ENCODE measurements at places on chromosomes 16 and 17.

- no peak for DNase-seq
Observed at GRCh38 chr17:12637745-12638651, 27.7 kb upstream of the MYOCD start.

DNA sequence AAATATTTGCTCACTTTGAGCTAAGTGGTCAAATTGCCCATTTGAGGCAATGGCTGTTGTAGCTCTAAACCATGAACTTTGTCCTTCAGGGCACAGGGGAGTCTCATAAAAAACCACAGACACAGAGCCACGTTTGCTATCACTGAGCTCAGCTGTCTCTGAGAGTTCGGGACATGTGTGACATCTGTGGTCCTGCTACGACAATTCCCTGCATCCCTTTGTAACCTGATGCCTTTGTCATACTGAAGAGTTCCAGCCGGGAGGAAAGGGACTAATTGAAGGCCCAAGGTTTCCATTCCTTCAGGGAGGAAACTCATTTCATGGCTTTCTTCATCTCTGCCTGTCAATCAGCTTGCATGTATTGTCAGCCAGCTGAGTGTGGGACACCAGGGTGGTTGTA is 599.4 kb upstream of the CDH5 start:
- DNase-seq, result no peak

DNA sequence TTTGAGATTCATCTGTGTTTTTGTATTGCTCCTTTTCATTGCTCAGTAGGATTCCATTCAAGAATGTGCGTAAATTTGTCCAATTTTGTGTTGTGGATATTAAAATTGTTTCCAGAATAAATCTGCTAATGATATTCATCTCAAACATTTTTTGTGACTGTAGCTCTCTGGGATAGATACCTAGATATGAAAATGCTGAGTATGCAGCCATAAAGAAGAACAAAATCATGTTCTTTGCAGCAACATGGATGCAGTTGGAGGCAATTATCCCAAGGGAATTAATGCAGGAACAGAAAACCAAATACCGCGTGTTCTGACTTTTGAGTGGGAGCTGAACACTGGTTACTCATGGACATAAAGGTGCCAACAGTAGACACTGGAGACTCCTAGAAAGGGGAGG is 40.2 kb upstream of the ATF7IP2 start:
- no peak for DNase-seq

DNA sequence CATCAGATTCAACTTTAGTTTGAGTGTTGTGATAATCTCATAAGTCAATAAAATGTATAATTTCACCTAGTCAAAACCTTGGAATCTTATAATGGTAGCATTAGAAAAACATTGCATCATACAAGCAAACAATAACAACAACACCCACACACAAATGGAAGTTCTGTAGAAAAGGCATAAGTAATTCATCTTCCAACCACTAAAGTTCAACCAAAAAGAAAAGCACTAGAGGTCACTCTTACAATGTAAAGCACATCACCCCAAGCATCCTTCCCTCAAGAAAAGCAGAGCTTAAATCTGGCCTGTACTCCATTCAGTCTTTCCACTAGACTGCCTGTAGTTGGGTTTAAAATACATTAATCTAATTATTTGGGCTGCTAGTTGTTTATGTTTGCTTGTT is 1.8 kb downstream of the CNTNAP4 start:
- no peak for DNase-seq

DNA sequence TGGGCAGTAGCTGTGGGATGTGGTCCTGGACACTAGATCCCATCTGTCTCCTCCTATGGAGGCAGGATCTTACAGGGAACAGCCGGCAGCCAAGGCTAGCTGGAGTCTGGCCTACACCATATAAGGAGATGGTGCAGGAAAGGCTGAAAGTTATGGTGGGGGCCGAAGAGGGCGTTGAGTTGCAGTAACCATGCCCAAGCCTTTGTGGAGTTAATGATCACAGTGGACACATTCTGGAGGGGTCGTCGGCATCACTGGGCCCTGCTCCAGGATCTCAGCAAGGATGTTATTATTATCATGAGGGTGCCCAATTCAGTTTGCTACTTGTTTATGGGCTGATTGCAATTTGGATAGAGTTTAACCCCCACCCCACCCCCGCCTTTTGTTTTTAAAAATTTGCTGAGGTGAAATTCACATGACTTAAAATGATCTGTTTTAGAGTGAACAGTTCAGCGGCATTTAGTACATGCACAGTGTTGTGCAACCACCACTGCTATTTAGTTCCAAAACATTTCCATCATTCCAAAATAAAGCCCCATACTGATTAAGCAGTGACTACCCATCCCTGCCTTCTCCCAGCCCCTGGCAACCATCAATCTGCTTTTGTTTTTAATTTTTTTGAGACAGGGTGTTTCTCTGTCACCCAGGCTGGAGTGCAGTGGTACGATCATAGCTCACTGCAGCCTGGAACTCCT is 184.3 kb upstream of the CACNG3 start:
- no peak for DNase-seq

DNA sequence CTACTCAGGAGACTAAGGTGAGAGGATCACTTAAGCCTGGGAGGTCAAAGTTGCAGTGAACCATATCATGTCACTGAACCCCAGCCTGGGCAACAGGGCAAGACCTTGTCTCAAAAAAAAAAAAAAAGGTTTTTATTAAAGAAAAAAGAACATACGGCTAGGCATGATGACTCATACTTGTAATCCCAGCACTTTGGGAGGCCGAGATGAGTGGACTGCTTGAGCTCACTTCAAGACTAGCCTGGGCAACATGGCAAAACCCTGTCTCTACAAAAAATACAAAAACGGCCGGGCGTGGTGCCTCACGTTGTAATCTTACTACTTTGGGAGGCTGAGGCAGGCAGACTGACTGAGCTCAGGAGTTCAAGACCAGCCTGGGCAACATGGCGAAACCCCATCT is 38.4 kb downstream of the RANBP10 start:
- no peak for DNase-seq

GRCh38 chr16:66399930-66400329 is 27.2 kb upstream of the BEAN1 start:
- DNase-seq, result no peak

GRCh38 chr16:83581994-83582747 is 225.6 kb upstream of the HSBP1 start:
- DNase-seq, result no peak

DNA sequence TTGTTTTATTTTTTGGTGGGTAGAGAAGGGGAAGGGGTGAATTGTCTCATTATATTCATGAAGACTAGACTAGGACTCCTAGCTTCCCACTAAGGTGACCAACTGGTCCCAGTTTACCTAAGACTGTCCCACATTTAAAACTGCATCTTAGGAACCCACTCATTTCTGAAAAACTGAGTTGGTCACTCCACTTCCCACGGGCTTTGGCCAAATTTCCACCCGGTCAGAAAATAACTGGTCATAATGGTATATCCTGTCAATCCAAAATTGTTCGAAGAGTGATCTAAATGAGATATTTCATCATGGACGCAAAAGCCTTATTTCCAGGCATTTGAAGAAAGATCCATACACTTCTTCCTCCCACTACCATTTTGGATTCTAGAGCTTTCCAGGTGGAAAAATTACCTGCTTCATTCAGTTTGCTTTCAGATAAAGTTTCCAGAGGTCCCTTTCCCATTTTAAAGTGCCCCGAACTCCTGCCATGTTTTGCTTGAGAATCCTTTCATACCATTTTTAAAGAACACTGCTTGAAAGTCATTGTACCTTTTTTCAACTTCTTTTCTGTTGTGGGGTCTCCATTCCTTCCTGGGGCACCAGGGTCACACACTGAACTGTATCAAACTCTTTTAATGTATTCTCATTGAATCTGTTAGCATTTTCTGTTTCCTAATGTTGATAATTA is 21.8 kb upstream of the ZFHX3 start:
- no peak for DNase-seq

DNA sequence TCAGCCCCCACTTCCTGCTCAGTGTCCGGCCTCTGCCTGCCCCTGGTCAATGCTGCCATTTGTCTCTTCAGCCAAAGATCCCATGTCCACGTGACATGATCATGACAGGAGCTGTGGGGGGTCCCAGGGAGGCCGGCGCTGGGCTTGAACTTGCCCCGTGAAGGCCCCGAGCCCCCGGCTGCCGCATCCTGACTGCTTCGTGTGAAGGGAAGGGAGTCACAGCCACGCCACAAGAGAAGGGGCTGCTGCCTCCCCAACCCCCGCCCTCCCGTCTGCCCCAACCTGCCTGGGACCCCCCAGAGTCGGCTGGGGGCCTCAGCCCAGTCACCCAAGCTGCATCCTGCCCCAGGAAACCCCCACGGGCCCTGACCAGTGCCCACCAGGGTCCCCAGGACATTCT is 14.3 kb upstream of the SSTR5 start:
- no peak for DNase-seq

- no peak for DNase-seq
Observed at GRCh38 chr16:59665618-59666220, 931.6 kb upstream of the GOT2 start.

DNA sequence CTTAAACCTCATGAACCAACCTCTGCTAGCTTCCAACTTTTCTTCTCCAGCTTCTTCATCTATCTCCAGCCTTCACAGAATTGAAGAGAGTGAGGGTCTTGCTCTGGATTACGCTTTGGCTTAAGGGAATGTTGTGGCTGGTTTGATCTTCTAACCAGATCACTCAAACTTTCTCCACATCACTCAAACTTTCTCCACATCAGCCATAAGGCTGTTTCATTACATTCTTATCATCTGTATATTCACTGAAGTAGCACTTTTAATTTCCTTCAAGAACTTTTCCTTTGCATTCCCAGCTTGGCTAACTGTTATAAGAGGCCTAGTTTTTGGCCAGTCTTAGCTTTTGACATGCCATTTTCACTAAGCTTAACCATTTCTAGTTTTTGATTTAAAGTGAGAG is 52.3 kb downstream of the CACNG1 start:
- no peak for DNase-seq

Measured in NCI-H2107 (cell line).